ENCODE measurements at places on chromosomes 11 and 22.

DNA sequence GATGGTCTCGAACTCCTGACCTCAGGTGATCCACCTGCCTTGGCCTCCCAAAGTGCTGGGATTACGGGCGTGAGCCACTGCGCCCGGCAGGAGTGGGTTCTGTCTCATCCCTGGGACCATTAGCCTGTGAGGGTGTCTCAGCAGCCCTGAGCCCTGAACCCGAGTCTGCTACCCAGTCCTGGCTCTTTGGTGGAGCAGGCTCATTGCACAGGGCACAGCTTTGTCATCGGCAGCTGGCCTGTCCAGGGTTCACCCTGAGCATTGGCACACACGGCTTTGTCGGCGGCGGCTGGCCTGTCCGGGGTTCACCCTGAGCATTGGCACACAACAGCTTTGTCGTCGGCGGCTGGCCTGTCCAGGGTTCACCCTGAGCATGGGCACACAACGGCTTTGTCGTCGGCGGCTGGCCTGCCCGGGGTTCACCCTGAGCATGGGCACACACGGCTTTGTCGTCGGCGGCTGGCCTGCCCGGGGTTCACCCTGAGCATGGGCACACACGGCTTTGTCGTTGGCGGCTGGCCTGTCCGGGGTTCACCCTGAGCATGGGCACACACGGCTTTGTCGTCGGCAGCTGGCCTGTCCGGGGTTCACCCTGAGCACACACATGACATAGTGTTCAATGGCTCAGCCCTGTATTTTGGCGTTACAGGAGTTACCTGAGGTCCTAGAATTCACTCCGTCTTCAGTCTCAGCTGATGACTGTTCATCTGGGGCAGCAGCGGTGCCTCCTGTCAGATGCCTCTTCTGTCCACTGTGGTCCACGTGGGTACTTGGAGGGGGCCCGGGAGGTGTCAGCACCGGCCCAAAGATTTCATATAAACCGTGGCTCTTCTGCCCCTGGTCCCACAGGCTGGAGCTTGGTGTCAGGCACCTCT, 1082.5 kb downstream of the BRD1 start:
- no peak for DNase-seq

DNA sequence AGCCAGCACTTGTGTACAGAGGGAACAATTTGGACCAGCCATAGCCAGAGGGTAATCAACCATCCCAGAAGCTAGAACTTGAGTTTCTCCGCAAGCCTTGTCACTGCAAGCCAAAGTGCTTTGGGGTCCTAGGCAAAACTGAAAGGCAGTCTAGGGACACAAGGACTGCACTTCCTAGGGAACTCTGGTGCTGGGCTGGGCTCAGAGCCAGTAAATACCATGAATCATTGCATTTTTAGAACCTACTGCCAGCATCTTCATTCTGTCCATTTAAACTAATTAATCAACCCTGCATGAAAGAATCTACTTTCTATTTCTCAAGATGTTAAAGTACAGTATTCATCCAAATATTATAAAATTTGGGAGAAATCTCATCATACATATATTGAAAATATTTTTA, 20.0 kb downstream of the PATE3 start:
- no peak for DNase-seq

- DNase-seq: no peak
These were observed 815.7 kb downstream of the BRD1 start for GRCh38 chr22:49011769-49012648.

GRCh38 chr11:119692540-119692820, 36.5 kb downstream of the NECTIN1 start:
- no peak for DNase-seq

- no peak for DNase-seq
These were observed 5.3 kb downstream of the DMC1 start for GRCh38 chr22:38564669-38565068.

DNA sequence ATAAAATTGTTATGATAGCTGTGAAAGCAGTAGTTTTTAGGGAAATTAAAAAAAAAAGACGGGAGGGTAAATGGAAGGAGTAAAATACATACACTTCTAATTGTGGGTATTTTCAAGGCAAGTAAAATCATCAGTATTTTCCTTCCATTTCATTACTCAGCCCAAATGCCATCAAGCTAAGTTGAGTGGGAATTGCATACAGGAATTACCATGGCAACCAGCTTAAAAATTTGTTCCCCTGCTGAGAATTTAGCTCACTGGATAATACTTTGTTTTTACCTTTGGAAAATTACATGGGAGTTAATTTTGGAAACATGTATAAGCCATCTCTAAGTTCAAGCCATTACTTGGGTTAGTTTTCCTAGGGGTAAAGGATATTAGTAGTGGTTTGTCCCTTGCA, 1873.4 kb downstream of the LRRC4C start:
- DNase-seq: no peak

DNA sequence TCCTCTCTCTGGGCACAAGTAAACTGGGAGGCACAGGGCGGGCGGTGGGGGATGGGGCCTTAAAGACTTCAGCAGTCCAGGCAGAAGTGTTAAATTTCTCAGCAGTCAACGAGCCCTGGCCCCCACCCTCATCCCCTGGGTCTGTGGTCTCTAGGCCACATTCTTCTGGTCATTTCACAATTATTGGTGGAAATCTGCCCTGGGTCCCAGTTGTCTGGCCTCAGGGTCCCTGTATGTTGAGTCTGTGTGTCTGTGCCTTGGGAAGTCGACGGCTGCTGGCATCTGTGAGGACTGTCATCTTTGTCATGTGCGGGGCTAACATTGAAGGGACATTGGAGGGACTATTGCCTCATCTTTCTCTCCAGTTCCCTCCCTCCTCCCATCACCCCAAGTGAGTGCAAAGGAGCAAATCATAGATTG, 1.7 kb downstream of the TSPAN18 start:
- peak; percentile 50 for DNase-seq

GRCh38 chr11:64032050-64032449, 3.7 kb upstream of the FLRT1 start:
- no peak for DNase-seq

- DNase-seq: no peak
These were observed 16.2 kb downstream of the MISFA start for GRCh38 chr11:18615628-18616392.

- no peak for DNase-seq
These were observed 84.6 kb upstream of the NNMT start for GRCh38 chr11:114211444-114212121.

GRCh38 chr11:108203075-108203474, 19.4 kb downstream of the NPAT start:
- DNase-seq: no peak

GRCh38 chr22:27713461-27713860, 88.1 kb downstream of the MN1 start:
- no peak for DNase-seq

DNA sequence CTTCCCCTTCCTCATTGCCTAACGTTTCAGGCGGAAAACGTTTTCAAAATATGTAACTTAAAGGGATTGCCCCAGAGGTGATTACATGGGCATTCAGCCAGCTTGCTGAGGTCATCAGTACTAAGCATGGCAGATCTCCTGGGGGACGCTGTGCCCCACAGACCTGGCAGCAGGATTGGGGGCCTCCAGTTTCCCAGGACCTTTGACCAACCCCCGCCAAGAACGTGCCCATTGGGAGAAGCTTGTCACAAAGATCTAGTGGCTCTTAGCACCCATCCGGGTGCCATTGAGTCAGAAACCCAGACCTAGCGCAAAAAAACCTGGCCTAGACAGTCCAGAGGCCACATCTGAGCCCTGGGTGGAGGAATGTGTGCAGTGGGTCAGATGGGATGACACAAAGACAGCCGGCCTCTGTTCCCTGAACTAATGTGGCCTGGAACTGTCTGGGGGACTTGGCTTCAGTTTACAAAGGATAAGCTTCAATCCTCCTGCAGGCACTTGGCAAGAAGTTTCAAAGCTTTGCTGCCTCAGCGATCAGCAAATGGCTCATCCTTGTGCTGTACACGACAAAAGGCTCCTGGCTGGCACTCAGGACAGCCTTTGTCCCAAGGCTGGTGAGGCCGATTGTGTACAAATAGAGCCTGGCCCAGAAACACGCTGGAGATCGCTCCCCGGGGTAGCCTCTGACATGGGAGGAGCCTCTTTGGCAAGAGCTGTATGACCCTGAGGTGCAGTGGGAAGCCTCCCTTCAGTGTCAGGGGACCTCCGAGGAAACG, 9.5 kb downstream of the C1QTNF6 start:
- DNase-seq: peak; percentile 73

DNA sequence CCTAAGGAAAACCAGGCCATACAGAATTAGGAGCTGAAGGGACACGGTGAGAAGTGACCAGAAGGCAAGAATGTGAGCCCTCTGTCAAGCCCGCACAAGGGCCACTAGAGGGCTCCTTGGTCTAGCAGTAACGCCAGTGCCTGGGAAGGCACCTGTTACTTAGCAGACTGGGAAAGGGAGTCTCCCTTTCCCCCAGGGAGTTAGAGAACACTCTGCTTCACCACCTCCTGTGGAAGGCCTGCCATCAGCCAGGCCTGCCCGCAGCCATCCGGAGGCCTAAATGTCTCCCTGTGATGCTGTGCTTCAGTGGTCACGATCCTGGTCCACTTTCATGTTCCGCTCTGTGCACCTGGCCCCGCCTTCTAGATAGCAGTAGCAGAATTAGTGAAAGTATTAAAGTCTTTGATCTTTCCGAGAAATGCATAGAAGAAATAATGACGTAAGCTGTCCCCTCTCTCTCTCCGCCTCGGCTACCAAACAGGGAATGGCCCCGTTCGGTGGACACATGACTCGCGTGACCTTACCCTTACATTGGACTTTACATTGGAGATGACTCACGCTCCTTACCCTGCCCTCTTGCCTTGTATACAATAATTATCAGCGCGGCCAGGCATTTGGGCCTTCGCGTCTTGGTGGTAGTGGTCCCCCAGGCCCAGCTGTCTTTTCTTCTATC, 10.7 kb upstream of the GSTP1 start:
- peak; percentile 40 for DNase-seq

- no peak for DNase-seq
These were observed 5.1 kb downstream of the ELF5 start for GRCh38 chr11:34508524-34508923.

- DNase-seq: no peak
These were observed 14.9 kb downstream of the PACS1 start for GRCh38 chr11:66084821-66085475.

DNA sequence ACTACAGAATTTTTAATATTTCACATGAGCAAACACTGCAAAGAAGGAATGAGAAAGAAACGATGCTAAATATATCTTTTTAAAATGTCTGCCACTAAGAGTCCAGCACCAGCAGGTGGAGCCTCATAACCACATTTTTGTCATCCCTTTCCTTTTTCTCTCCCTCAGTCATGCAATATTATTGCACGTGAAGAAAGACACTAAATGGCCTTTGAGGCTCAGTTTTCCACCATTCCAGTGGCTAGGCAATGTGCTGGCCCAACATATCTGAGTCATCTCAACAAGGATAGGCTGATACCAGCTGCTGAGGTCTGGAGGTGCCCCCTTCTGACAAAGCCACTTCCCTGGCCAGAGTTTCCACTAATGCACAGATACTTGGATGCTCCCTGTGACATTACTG, 1.8 kb downstream of the ALKBH8 start:
- peak; percentile 55 for DNase-seq

DNA sequence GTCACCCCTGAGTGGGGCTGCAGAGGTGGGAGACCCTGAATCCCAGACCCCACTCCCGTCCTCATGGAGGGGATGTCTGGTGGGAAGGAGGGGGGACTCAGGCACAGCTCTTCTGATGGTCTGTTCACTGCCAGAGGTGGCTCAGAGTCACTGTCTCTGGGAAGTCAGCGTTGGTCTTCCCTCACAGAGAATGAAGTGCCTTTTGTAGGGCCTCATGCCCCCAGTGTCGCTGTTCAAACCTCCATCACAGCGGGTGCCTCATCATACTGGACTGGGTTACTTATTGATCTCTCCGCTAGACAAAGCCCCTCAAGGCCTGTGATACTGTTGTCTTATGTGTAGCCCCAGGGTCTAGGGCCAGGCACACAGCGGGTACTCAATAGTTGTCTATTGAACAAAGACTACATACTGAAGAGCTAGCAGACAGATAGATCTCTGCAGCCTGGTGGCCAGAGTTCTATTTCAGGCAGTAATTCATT, 41.3 kb downstream of the CD6 start:
- DNase-seq: no peak

DNA sequence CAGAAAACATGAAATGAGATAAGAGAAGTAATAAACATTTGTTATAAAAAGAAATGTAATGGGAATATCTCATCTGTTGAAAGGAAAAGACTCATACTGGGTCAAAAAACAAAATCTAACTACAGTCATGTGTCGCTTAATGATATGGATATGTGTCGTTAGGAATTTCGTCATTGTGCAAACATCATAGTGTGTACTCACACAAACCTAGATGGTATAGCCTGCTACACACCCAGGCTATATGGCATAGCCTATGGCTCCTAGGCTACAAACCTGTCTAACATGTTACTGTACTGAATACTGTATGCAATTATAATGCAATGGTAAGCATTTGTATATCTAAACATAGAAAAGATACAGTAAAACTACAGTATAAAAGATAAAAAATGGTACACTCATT, 89.8 kb upstream of the ZC3H12C start:
- DNase-seq: no peak

DNA sequence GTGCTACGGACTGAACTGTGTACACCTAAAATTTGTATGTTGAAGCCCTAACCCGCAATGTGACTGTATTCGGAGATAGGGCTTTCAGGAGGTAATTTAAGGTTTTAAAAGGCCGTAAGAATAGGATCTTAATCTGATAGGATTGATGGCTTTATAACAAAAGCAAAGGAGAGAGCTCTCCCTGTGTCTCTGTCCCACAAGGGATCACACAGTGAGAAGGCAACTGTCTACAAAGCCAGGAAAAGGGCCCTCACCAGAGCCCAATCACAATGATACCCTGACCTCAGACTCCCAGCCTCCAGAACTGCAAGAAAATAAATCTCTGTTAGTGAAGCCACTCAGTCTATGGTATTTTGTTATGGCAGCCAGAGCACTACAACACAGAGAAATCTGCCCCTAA, 208.7 kb upstream of the ZC3H12C start:
- no peak for DNase-seq

DNA sequence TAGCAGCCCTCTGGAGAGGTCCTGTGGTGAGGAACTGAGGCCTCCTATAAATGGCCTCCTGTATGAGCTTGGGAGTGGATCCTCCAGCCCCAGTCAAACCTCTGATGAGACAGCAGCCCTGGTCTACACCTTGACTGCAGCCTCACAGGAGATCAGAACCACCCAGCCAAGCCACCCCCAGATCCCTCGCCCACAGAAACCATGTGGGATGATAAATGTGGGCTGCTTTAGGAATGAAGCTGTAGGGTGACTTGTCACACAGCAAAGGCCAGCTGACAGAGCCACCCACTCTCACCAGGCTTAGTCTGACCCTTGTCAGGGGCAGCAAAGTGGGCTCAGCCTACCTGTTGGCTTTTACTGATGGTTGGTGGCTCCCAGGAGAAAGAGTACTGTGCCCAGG, 6.5 kb upstream of the KCNQ1OT1 start:
- DNase-seq: no peak

DNA sequence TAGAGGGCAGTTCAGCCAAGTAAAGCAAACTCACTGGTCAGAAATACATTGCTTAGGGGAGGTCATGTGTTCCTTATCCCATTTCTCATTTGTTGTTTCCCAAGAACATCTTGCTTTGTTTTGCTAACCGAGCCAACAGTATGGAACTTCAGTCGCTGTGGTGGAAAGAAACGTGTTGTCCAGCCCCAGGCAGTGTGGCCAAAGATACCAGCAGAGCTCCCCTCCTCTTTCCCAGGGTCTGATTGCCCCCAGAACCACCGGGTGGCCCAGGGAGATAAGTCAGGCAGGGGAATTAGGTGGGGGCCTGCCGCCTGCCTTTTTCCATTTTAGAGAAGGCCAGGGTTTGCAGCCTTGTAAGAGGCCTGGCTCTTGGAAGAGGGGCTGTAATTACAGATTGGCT, 98.7 kb upstream of the CRYBB3 start:
- no peak for DNase-seq

GRCh38 chr22:49212002-49212401, 615.7 kb downstream of the BRD1 start:
- DNase-seq: no peak

GRCh38 chr11:62621027-62621566, 689 bp downstream of the B3GAT3 start:
- no peak for DNase-seq
